ENCODE measurements at places on chromosomes 4 and X.

DNA sequence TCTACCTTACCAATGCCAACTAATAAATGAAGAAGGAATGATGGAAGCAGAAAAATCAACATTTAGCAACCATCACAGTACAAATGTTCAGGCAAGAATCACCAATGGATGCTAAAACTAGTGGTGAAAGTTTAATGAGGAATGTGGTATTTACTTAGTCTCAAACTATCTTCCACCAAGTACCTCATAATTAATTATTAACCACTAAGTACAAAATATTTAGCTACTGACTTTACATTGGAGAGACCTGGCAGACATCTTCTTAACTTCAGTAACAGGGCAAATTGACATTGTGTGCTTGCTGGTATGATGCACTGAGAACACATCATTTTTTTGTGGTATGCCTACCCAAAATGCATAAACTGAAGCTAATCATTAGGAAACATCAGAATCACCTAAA is 82.4 kb downstream of the DLG3 start:
- DNase-seq: no peak

DNA sequence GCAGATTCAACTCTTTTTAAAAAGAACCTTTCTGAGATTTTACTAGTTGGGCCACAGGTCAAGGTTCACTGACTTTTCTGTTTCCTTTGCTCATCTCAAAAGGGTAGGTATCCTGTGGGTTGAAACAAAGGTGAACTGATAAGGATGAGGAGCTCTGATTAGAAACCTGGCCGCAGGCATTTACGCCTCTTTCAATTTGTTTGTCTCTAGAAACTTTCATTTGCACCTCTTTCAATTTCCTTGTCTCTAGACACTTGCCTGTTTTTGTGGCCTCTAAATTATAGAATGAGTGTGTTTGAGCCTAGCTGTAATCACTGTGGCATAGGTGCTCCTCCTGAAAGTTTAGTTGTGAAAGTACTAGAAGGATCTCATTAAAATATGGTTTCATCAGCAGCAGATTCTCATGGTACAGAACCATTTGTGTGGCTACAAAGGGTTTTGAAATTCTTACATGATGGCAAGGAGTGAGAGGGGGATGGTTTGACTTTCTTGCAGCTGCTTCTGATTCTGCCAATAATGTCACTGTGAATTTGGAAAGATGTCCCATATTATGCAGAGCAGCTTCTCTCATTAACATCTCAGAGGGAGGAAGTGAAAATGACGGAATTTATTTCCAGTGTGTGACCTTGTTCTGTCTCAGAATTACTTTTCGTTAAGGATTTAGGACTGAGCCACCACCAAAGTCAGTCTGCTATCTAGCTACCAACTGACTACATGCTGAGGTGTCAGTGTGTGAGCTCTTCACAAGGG is 142.2 kb downstream of the SH2D1A start:
- no peak for DNase-seq

GRCh38 chr4:183241322-183241640 is 78.8 kb downstream of the CLDN22 start:
- DNase-seq: no peak

DNA sequence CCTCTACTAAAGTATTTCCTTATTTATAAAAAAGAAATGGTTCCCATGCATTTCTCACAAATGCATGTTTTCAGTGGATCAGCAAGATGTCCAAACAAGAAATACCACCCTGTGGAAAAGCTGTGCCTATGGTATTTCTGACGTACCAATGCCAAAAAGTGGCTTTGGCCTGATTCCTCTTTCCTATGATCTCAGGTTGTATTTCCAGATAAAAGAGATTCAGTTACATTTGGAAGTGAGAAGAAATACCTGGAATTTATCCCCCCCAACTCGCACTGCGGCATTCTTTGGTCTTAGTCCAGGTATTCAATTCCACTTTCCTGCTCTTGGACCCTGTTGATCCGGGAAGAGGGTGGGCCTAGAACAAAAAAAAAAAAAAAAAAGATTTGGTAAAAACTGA is 815.9 kb upstream of the FRG1 start:
- no peak for DNase-seq

- DNase-seq: no peak
These were observed 38.7 kb downstream of the KDM5C start for GRCh38 chrX:53186351-53186750.

- no peak for DNase-seq
These were observed 66.8 kb upstream of the EGFL6 start for GRCh38 chrX:13502590-13502989.

DNA sequence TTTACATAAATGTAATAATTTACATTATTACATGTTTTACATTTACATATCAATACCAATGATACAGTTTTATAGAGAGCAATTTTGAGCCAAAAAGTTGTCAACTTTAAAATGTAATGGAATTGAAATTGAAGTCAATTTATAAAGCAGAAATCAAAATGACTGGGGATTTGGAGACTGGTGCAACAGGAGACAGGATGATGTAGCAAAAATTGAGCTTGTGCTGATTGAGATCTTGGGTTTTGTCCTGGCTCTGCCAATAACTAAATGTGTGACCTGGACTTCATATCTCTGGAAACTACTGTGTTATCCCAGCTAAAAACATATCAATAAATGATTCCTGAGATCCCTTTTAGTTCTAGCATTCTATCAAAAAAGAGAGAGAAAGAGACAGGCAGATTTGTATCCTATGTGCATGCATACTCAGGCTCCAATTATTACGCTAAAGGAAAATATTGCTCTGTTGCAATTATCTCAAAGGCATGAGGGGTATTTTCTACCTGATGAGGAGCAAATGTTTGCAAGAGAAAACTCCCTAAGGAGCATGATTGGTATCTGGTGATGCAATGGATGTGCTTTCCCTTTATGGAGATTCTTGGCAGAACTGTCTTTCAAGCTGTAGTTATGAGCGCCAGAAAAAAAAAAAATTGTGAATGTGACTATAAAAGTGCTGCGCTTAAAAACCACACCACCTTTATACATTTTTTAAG is 14.7 kb downstream of the EXOC1L start:
- no peak for DNase-seq

- DNase-seq: no peak
These were observed 13.3 kb upstream of the MID1 start for GRCh38 chrX:10633722-10634121.

DNA sequence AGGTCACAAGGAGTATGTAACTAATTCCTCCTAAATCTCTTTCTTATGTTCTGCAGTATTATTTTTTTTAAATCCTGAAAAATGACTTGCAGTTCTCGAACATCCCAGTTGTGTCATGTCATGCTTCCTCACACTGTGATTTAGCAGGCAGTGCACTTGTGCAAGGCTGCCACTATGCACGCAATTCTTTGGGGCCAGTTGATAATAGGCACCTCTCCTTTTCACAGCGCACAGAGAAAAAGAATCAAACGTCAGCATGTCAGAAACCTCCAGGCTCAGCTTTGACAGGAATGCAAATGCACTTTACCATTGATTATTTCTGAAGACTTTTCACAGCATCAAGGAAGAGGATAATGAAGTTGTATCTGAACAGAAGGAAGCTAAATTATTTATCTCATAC is 62.9 kb downstream of the FGF13 start:
- no peak for DNase-seq

GRCh38 chrX:72126048-72126415 is 5.7 kb downstream of the RTL5 start:
- DNase-seq: no peak

DNA sequence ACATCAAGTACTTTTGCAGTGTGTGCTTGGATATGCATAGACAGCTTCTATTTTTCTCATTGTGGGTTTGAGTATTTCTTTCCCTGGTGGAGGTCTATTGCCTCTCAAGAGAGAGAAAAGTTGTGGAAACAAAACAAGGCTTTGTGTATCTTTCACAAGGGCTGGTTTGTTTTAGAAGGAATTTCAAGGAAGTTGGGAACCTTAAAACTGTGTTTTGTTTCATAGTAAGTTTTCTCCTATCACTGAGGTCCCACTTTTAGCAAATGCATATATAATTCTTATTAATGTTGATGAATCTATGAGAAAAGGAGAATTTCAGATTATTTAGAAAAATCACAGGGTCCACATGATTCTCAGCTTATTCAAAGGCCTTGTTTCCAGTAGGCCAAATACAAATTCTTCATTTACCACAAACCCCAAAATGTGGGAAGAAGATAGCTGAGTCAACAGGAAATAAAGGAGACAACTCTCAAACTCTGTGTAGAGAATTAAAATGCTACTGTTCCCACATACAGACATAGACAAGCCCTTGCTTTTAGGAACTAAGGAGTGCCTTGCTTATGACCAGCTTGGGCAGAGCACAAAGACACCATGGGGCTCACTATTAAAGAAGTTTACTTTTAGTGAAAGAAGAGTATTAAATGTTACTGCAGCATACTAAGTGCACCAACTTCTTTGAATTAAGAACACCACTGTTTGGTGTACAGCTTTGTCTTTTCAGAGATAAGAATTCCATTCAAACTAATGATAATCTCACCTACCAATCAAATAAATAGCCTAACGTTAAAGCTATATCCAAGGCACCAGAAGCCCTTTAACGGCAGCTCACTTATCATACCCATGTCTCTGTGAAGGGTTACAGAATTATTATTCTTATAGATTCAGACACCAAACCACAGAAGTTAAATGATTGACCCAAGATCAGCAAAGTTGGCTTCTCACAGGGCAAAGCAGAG is 177.4 kb upstream of the LEF1 start:
- DNase-seq: no peak

DNA sequence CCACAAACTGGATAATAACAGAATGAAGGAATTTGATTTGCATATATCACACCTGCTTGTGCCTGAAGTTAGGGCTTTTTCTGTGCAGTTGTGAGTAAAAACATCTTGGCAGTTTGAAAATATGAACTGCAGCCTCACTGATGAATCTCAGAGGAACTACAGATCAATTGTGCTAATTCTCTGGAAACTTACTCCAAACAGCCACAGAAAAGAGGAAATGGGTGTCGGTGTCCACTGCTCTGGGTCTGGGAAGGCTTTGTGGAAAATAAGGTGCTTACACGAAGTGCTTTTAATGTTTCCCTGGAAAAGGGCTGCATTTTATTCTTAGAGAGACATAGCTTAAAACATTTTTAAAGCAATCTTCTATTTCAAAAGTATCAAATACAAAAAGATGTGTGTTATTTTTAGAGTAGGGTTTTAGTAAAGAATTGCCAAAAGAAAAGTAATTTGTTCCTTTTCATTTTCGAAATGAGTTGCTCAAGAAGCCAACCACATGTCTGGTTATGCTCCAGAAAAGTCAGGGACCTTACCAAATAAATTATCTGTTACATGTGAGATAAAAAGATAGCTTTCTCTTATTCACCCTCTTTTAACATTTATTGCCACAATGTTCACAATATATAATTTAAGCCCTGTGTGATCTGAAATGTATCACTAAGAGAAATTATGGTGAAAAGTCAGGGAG is 240.1 kb downstream of the FRAS1 start:
- peak; percentile 22 for DNase-seq

- DNase-seq: no peak
These were observed 897.4 kb downstream of the CENPC start for GRCh38 chr4:66647926-66648325.

DNA sequence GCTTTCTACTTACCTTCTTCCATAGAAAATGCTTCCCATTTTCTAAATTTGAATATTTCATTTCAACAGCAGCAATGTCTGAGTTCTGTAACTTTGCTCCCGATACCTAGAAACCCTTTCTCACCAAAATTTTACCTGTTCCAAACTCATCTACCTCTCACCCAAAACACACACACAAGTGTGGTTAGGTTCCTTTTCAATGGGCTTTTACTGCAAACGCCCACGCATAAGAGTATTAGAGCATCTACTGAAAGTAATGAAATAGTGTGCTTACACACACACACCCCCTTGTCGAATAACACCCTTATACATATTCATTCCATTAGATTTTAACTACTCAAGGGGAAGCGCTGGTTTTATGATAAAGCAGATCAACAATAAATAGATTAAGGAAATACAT is 610.3 kb upstream of the AADAT start:
- no peak for DNase-seq

GRCh38 chr4:79489506-79489905 is 81.5 kb upstream of the GK2 start:
- DNase-seq: no peak

DNA sequence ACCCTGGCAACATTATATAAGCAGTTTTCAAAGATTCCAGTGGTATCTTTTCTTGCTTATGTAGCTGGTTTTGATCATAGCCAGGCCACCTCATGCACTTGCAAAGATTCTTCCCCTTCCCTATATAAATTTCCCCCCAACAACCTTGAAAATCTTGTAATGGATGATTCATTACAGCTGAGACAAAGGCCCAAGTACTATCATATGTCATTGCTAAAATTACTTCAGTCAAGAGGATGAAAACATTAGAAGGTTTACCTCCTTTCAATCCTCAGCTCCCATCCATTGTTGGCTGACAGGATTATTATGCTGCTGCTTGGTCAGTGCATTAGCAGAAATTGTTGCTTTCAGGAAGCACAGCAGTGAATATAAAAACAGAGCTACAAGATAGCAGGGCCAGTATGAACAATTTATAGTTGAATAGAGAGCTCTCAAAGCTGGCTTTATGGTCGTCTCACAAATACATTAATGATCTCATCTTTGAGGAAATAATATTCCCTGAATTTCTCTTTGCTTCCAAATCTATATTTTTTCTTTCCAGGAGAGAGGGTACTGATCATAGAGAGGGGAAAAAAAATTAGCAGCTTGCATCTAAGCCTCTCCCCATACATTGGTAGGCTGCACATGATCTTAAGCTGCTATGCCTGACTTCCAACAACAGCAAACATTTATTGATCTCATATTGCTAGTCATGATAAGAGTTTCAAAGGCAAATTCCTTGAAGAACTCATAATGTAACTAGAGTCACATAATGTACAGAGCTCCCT is 7.7 kb upstream of the ARHGEF38 start:
- no peak for DNase-seq

GRCh38 chr4:27463816-27464215 is 603.2 kb downstream of the STIM2 start:
- DNase-seq: no peak

GRCh38 chr4:8010618-8011017 is 71.0 kb upstream of the AFAP1 start:
- DNase-seq: no peak

DNA sequence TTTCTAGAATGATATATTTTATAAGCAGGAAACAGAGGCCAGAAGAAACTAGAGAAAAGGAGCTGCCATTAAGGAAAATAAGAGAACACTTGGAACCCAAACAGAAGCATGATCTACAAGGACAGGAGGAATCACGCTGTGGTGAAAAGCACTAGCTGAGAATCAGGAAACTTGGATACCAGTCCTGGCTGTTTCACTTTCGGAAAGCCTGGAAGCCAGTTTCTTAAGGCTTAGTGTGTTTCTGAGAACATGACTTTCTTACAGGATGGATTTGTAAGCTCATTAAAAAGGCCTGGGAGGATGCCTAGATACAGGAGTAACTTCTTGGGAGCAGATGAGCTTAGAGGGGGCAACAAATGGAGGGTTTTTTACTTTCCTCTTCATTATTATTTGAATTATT is 36.9 kb downstream of the TLL1 start:
- DNase-seq: no peak

- no peak for DNase-seq
These were observed 6.2 kb upstream of the RPS3A start for GRCh38 chr4:151093203-151093602.

GRCh38 chr4:127993151-127993550 is 27.9 kb downstream of the ABHD18 start:
- DNase-seq: no peak

GRCh38 chr4:71713611-71714203 is 70.2 kb downstream of the GC start:
- DNase-seq: peak; percentile 39

Data from OCI-LY7 (cell line).